ENCODE measurements at places on chromosomes 7 and 10. TPM values are rescaled to one million over a fixed set of nuclear protein-coding genes. Genes with fewer than 3 reads are reported as not detected.

The NRCAM gene
- total RNA-seq = 116 TPM

- no peak for DNase-seq
Measured at GRCh38 chr7:20786421-20786778, 286 bp downstream of the SP8 start.

DNA sequence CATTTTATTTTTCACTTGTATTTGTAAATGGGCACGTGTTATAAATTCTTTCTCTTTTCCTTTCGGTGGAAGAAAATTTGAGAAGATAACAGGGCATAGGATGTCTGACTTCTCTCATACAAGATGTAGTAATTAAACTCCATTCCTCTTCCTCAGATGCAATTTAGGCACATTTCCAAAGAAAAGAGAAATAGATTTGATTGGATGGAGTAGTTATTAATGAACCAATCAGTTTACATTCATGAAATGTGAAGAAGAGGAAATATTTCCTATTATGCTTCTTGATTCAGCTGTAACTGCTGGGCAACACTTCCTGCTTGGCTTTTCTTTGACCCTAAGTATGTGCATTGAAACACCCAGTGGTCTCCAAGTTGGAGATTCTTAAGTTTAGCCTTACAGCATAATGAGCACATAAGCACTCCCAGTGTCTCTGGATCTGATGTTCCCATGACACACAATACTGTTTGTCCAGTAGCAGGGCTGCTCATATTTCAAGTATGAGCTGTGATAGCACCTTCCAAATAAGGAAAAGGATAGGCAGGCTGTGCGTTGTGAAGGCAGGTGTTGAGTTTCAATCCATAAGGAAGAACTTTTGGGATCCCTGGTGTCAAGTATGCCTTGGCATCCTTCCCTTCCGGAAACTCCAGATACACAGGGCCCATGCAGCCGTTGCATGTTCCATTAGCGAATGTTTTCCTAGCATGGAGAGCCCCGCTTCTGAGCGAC, 33.4 kb upstream of the COBL start:
- peak; percentile 30 for DNase-seq

The TBRG4 gene
- total RNA-seq = 52.5 TPM

DNA sequence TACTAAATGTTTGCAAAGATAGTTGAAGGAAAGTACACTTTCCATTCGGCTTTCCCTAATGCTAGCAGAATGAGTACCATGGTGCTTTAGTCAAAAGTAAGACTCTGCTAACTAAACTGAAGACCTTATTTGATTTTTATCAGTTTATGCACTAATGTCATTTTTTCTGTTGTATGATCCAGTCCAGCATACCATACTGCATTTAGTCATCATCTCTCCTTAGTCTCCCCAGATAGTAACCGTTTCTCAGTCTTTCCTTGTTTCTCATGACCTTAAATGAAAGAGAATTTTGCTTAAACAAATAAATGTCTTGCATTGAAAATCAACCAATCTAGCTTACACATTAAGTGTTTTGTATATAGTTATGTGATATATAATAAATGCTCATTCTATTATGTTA, 529.5 kb upstream of the SEMA3D start:
- DNase-seq = no peak

The INSIG1 gene
- total RNA-seq = 33.7 TPM
